ENCODE measurements at places on chromosomes 11 and 22. TPM values are rescaled to one million over a fixed set of nuclear protein-coding genes. Genes with fewer than 3 reads are reported as not detected.

DNA sequence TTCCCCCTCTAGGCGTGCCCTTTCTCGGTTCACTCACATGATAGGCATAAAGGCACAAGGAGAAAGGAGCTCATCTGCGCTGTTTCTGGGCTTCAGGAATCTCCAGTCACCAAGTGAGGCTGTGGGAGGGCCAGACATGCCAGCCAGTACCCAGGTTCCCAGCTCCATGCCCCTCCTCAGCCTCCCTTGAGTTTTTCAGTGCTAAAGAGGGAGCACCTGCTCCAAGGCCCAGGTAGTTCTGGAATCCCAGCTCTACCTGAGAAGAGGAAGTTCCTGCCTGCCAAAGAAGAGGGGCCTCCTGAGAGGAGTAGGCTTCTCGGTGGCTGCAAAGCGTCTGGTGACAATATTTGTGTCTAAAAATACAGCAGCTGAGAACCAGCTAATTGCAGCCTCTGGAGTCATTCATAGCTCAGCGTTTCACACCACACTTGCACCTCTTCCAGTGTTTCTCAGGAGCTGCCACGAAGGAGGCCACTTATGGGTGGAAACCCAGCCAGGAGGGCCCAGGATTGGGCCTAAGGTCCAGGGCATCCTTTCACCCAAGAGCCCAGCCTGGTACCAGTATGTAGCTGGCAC is 197.4 kb downstream of the TRIM29 start:
- H3K4me3 ChIP-seq, result no peak overlapping the region
- no peak overlapping the region for H3K27ac ChIP-seq
- no peak for DNase-seq
- H3K4me1 ChIP-seq, result no peaks in the 10 kb centered on the region
- no peaks in the 10 kb centered on the region for H3K36me3 ChIP-seq

DNA sequence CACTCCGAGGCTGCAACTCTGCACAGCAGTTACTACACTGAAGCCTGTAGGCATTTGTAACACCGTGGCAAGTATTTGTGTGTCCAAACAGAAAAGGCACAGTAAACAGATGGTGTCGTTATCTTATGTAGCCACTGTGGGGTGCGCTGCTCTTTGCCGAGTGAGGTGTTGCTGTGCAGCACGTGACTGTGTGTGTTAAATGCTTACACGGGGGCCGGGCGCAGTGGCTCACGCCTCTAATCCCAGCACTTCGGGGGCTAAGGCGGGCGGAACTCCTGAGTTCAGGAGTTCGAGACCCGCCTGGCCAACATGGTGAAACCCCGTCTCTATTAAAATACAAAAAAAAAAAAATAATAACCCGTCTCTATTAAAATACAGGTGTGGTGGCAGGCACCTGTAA is 11.5 kb downstream of the ZBED4 start:
- H3K36me3 ChIP-seq, result peaks cover 54% of the 10 kb centered on the region
- no peak overlapping the region for H3K27ac ChIP-seq
- H3K27me3 ChIP-seq, result no peaks in the 10 kb centered on the region

DNA sequence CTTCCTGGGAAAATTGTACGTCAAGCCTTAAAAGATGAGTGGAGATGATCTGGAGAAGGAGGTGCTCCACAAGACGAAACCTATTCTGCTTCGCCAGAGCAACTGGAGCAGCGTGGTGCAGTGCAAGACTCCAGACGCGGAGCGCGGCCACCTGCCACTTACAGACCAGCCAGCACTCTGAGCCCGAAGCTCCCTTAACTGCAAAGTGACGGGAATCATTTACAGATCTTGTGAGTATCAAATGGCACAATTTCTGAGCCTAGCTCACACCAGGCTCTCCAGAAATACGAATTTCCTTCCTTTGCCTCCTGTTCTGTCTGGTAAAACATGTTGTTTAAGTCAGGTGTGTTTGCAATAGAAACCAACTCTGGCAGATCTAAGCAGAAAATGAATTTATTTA is 369.3 kb downstream of the CADM1 start:
- H3K27me3 ChIP-seq, result no peaks in the 10 kb centered on the region
- H3K4me1 ChIP-seq, result no peaks in the 10 kb centered on the region
- H3K4me3 ChIP-seq, result no peak overlapping the region
- H3K27ac ChIP-seq, result no peak overlapping the region
- no peak for DNase-seq

- no peaks in the 10 kb centered on the region for H3K36me3 ChIP-seq
- H3K4me3 ChIP-seq, result no peak overlapping the region
- peaks cover 23% of the 10 kb centered on the region for H3K27me3 ChIP-seq
- no peak overlapping the region for H3K27ac ChIP-seq
- no peak for DNase-seq
- H3K4me1 ChIP-seq, result peaks cover 3% of the 10 kb centered on the region
Observed at GRCh38 chr11:79018371-79018849, 422.4 kb downstream of the TENM4 start.

GRCh38 chr11:75556275-75556674 is 5.8 kb upstream of the SERPINH1 start:
- no peak overlapping the region for H3K27ac ChIP-seq
- no peaks in the 10 kb centered on the region for H3K36me3 ChIP-seq
- H3K27me3 ChIP-seq, result peaks cover 6% of the 10 kb centered on the region
- no peak overlapping the region for H3K4me3 ChIP-seq
- no peak for DNase-seq

GRCh38 chr11:113796663-113797259 is 17.2 kb downstream of the CLDN25 start:
- no peaks in the 10 kb centered on the region for H3K4me1 ChIP-seq
- no peak for DNase-seq
- no peaks in the 10 kb centered on the region for H3K27me3 ChIP-seq
- peaks cover 25% of the 10 kb centered on the region for H3K36me3 ChIP-seq
- no peak overlapping the region for H3K4me3 ChIP-seq

- no peak overlapping the region for H3K27ac ChIP-seq
- peaks cover 15% of the 10 kb centered on the region for H3K36me3 ChIP-seq
Observed at GRCh38 chr22:25350551-25350971, 131.1 kb downstream of the CRYBB2 start.

DNA sequence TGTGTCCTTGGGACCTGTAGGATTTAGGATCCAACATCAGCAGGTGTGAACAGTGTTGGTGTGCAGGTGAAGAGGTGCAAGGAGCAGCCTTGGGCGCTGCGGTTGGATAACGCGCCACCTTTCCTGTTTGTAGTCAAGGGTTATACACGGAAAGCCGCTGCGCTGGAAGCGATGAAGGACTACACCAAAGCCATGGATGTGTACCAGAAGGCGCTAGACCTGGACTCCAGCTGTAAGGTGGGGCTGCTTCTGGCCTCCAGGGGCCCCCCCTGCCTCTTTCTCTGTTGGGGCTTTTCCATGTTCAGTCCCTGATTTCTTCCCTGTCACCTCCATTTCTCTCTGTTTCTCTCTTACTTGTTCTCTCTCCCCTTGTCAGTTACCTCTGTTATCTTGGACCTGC is 3.5 kb upstream of the FERMT3 start:
- H3K27me3 ChIP-seq, result no peaks in the 10 kb centered on the region
- H3K4me3 ChIP-seq, result no peak overlapping the region
- no peak for DNase-seq
- no peak overlapping the region for H3K27ac ChIP-seq

GRCh38 chr11:59954219-59954847 is 9.5 kb upstream of the OOSP4A start:
- H3K27me3 ChIP-seq, result peaks cover 12% of the 10 kb centered on the region
- no peak for DNase-seq
- no peak overlapping the region for H3K27ac ChIP-seq
- no peak overlapping the region for H3K4me3 ChIP-seq
- no peaks in the 10 kb centered on the region for H3K36me3 ChIP-seq

DNA sequence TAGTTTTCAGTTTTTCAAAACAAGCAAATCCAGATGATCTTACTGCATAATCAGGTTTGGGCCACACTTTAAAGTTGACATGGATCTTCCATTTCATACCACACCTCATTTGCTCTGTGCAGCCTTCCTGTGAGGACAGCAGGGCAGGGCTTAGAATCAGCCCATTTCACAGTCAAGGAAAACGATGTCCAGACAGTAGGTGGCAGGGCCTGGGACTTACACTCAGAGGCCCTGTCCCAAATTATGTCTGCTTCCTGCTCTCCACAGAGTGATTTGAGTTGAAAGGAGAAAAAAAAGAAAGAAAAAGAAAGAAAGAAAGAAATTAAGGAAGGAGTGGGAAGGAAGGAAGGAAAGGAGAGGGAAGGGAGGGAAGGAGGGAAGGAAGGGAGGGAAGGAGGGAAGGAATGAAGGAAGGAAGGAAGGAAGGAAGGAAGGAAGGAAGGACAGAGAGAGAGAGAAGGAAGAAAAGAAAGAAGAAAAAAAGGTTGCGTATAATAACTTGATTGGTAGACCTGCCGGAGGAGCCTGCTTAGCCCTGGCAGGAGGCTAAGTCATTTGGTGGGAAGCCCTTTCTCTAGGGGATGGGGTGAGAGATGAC is 23.6 kb downstream of the TSKU start:
- no peaks in the 10 kb centered on the region for H3K36me3 ChIP-seq
- H3K4me3 ChIP-seq, result no peak overlapping the region
- H3K4me1 ChIP-seq, result peaks cover 40% of the 10 kb centered on the region

DNA sequence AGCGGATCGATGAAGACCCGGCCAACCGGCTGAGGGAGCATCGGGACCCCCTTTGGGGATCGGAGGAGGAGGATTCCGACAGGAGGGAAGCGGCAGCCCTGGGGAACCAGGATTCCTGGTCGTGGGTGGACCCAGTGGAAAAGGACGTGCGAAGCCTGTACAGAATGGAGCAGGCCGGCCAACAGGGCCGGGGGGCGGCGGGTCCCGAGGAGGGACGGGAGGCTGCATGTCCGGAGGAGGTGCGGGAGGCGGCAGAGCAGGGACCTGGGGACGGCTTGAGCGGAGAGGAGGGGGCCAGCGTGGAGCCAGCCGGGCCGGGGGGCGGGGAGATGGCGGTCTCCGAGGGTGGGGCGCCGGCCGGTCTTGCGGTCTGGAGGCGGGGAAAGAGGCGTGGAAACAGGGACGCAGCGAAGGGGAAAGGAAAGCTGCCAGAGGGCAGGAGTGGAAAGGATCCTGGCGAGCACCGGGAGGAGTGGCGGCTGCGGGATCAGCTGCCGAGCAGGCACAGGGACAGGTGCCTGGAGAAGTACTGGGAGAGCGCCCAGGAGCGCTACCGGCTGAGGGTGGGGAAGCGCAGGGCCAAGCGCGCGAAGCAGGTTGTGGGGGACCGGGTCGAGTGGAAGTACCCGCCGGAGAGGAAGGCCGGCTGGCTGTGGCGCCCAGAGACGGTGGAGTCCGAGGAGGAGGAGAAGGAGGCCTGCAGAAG is at the start of gene ANO5:
ANO5 (plus strand) TSS at position 444 of the 706 bp plus-strand sequence. CDS start 408 bp downstream, outside the sequence.
- no peak within 1 kb of the TSS for H3K27ac ChIP-seq
- H3K36me3 ChIP-seq, result no peaks in the 10 kb centered on the region
- peaks cover 29% of the 10 kb centered on the region for H3K27me3 ChIP-seq
- no peak for DNase-seq
- H3K4me1 ChIP-seq, result no peaks in the 10 kb centered on the region

DNA sequence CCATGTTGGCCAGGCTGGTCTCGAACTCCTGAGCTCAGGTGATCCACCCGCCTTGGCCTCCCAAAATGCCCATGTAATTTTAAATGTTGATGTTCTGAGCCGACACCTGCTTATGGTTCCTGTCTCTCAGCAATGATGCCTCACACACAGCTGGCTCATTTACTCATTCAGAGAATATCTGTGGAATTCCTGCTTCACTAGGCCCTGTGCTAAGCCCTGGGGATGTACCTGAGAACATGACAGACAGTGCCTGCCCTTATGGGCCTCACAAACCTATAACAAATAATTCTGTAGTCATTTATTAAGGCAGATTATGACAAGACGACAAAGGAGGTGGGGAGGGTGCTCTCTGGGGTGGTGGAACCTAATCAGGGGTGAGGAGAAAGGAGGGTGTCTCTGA is 93.7 kb downstream of the PRR5L start:
- peaks cover 92% of the 10 kb centered on the region for H3K4me1 ChIP-seq
- peaks cover 34% of the 10 kb centered on the region for H3K36me3 ChIP-seq
- no peak for DNase-seq
- no peak overlapping the region for H3K4me3 ChIP-seq
- H3K27me3 ChIP-seq, result no peaks in the 10 kb centered on the region

- no peak for DNase-seq
- H3K27ac ChIP-seq, result no peak overlapping the region
- no peak overlapping the region for H3K4me3 ChIP-seq
- H3K36me3 ChIP-seq, result peaks cover 3% of the 10 kb centered on the region
- H3K4me1 ChIP-seq, result peaks cover 9% of the 10 kb centered on the region
Observed at GRCh38 chr11:706439-706956, 467 bp downstream of the EPS8L2 start.

- H3K4me3 ChIP-seq, result no peak overlapping the region
- no peak for DNase-seq
- H3K27ac ChIP-seq, result no peak overlapping the region
- peaks cover 4% of the 10 kb centered on the region for H3K4me1 ChIP-seq
- no peaks in the 10 kb centered on the region for H3K36me3 ChIP-seq
Observed at GRCh38 chr11:3086671-3087150, 29.5 kb upstream of the CARS1 start.

DNA sequence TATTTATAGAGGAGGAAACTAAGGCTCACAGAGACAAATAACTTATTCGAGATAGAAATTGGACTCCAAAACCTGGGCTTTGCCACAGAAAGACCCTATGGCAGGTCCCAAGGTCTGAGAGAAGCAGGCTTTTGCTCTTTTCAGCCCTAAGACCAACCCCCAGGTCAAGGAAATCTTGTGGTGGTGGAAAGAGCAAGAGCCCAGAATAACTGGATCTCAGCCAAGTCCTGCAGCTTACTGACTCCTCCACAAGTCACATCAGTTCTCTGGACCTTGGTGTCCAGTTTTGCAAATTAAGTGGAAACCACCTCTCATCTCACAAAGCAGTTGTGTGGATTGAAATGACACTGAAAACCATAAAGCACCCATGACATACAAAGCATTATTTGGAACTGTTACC is 122.2 kb downstream of the C11orf58 start:
- no peak overlapping the region for H3K27ac ChIP-seq
- H3K36me3 ChIP-seq, result no peaks in the 10 kb centered on the region
- no peak overlapping the region for H3K4me3 ChIP-seq
- no peaks in the 10 kb centered on the region for H3K27me3 ChIP-seq

- H3K4me3 ChIP-seq, result no peak overlapping the region
- no peaks in the 10 kb centered on the region for H3K27me3 ChIP-seq
- H3K4me1 ChIP-seq, result no peaks in the 10 kb centered on the region
- no peak for DNase-seq
Observed at GRCh38 chr11:70549386-70549785, 151.1 kb downstream of the CTTN start.

The HPX gene
- total RNA-seq, result not detected

The CPT1B gene
- total RNA-seq, result 60.8 TPM

The BIK gene
- total RNA-seq, result 2.6 TPM

The TMEM184B gene
- total RNA-seq, result 49.3 TPM

The TRIM51 gene
- total RNA-seq, result not detected

The PATE2 gene
- not detected for total RNA-seq

The HBB gene
- not detected for total RNA-seq

The TREH gene
- not detected for total RNA-seq

The CRY2 gene
- total RNA-seq, result 22.7 TPM

The HTR3B gene
- total RNA-seq, result not detected

The SELENOH gene
- 162 TPM for total RNA-seq

The OR8G1 gene
- not detected for total RNA-seq

The TNNI2 gene
- total RNA-seq, result 0.60 TPM

The HTR3A gene
- not detected for total RNA-seq

The TSKU gene
- total RNA-seq, result 1.2 TPM

The ZNF214 gene
- total RNA-seq, result not detected

The OOSP1 gene
- total RNA-seq, result not detected

The PAK1 gene
- 47.1 TPM for total RNA-seq
